T follicular helper cell (primary cell): ENCODE measurements at places on chromosomes 6 and 20.

DNA sequence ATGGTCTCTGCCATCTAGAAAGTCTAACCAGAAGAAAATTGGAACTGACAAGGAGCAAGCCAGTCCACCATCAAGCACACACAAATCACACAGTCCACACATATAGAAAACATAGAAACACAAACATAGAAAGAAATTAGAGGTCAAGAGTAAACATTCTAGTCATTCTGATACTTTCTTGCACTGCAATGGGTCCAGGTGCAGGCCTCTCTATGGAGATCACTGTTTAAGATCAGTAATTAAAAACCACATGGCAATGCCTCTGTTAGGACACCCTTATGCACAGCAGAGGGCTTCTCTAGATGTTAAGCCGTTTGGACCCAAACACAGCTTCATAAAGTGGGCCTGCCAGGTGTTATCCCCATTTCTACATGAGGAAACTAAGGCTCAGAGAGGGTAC lies 42.8 kb upstream of the SLC22A23 start:
- DNase-seq: no peak

DNA sequence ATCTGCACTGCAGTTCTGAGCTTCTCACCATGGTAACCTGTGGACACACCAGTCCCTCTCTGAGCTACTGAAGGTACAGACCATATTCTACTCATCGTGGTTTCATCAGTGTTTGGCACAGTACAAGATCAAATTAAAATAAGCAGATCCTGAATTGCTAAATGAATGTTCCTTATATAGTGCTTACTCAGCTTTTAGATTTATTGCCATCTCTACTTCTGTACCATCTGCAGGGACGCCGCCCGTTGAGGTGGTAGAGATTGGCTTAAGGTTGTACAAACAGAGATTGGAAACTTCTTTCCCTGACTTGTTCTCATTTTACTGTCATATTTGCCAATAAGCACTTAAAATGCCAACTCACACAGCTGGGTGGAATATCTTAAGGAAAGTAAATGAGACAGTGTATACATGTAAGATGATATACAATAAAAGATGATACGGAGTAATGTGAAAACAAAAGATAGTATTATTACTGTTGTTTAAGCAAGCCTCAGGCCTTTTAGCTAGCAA lies 223.4 kb upstream of the FOXQ1 start:
- no peak for DNase-seq

- no peak for DNase-seq
Measured at GRCh38 chr6:167306401-167306998, 15.4 kb downstream of the UNC93A start.

DNA sequence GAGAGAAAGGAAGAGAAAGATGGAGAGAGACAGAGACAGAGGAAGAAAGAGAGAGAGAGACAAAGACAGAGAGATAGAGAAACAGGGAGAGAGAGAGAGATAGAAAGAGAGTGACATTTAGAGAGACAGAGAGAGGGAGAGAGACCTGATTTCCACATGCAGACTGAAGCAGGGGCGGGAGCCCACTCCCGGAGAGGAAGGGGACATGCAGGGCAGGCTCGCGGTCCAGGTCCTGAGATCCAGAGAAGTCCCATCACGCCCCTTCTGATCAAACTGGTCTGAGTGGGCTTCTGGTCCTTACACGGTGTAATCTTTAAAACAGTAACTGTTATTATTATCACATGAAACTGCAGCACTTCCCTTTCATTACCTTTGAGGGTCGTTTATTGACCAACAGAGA lies 62.2 kb downstream of the PHACTR3 start:
- DNase-seq: no peak

DNA sequence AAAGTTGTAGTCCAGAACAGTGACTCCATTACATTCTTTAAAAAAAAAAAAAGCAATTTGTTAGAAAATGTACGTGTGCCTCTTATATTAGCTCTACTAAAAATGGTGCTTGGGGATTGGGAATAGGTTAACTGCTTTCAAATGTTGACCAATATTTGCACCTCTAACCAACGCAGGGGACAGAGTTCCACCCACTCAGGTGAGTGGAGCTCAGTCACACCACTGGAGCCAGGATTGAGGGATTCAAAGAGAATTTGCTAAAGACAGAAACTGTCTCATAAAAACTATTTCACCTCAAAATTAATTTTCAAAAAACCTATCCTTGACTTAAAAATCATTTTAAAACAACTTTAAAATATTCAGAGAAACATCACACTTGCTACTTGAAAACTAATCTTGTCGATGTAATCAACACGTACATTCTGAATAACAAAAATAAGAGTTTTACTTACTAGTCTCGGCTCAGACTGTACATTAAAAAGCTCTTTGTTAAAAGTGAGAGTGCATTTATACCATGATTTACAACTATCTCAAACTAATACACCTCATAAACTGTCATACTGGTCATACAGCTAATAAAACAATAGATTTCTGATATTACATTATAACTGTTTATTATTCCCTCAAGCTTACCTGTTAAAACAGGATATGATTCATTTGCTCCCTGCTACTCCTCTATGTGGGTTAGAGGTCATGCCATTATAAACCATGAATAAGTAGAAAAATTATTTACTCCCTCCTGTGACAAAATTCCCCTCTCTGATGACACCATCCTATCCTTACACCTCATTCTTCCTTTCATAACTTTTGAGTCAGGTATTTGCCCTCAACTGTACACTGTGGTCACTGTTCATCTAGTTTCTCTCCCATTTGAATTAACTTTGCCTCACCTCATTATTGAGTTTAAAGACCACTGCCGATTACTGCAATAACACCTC lies 88.6 kb downstream of the PDE10A start:
- no peak for DNase-seq

- no peak for DNase-seq
Measured at GRCh38 chr6:92700411-92700810, 718.9 kb downstream of the EPHA7 start.

- no peak for DNase-seq
Measured at GRCh38 chr20:21100578-21101452, 5.3 kb downstream of the LINC00237 start.

DNA sequence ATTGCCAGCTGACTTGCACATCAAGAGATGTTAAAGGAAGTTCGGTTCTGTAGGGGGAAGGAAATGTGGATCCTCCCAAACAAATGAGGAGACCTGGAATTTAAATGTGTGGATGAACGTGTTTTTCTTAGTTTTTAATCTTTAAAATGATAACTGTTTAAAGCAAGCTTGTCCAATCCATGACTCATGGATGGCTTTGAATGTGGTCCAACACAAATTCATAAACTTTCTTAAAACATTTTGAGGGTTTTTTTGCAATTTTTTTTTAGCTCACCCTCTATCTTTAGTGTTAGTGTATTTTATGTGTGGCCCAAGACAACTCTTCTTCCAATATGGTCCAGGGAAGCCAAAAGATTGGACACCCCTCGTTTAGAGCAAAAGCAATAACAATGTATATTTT lies 12.6 kb downstream of the TUBB2B start:
- DNase-seq: no peak

GRCh38 chr20:45578231-45578630 lies 853 bp downstream of the WFDC8 start:
- no peak for DNase-seq

DNA sequence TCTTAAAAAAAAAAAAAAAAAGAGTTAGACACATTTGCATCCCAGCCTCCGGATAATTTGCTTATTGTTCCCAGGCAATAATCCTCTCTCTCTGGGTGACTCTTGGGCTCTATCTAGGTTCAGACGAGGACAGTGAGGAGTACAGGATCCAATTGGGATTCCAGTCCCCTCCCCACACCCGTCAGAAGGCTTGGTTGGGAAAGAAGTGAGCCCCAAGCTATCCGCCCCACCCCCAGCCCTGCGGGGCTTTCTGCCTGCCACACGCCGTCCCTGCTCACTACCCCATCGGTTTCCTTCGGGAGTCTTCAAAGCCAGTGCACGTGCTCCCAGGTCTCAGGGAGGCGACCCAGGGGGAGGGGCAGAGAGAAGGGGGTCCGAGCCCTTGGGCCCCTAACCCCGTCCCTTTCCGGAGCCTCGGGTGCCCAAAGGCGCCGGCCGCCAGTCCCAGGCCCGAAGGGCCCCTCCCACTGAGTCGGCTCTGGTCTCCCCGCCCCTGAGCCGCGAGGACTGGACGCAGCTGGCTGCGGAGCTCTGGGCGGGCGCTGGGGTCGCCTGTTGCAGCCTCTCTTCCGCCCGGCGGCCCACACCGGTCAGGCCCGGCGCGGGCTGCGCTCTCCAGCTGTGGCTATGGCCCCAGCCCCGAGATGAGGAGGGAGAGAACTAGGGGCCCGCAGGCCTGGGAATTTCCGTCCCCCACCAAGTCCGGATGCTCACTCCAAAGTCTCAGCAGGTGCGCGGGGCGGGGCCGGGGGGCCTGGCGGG lies 2.5 kb downstream of the MYMX start:
- no peak for DNase-seq

DNA sequence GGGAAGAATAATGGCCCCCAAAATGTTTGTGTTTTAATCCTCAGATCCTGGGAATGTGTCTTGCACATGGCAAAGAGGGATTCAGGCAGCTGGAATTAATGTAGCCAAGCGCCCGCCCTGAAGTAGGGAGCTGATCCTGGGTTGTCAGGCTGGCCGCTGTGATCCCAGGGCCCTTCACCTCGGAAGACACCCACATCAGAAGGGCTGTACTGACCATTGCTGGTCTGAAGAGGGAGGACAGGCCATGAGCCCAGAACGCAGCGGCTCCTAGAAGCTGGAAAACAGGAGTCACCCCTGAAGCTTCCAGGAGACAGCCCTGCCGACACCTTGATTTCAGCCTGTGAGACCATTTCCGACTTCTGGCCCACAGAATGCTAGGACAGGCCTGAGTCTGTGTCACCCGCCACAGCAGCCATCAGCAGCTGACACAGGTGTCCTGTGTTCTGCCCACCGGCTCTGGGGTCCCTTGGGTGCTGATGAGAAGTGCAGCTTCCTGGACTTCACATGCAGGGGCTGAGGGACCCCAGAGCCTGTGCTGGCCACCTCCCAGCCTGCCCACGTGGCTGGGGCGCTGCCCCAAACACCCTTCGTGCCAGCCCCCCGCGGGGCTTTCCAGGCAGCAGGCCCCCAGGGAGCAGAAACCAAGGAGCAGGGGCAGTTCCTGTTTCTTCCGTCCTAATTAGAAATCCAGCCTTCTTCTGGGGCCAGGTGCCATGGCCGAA lies 86.3 kb downstream of the ERMARD start:
- no peak for DNase-seq

DNA sequence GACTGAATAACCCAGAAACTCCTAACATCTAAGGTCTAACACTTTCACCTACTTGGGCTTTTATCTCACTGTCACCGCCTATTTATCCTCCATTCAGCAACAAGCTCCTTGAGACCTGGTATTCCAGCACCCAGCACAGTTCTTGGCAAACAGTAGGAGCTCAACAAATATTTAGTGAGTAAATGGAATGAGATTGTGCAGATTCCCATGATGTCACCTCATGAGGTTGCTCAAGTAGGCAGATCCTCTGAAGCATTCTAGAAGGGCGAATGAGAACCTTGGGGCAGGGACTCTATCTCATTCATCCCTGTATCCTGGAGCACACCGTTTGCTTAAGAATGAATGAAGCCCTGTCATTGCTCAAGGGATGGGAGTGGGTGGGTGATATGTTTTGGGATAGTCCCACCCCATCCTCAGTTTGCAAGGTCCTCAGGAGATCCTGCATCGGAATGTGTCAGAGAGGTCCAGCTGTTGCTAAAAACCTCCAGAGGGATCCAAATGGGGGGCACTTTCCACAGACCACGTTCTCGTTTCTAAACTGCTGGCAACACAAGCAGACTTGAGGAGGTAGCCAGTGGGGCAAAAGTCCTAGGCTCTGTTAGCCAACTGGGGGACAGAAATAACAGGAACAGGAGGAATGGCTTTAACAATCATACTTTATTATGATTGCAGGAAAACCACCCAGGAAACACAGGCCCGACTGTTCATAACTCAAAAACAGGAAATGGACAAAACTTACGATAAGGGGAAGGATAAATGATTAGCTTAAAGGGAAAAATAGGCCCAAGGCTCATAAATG lies 42.0 kb downstream of the EDN1 start:
- no peak for DNase-seq

- DNase-seq: no peak
Measured at GRCh38 chr20:45336530-45337366, 11.5 kb downstream of the SDC4 start.

DNA sequence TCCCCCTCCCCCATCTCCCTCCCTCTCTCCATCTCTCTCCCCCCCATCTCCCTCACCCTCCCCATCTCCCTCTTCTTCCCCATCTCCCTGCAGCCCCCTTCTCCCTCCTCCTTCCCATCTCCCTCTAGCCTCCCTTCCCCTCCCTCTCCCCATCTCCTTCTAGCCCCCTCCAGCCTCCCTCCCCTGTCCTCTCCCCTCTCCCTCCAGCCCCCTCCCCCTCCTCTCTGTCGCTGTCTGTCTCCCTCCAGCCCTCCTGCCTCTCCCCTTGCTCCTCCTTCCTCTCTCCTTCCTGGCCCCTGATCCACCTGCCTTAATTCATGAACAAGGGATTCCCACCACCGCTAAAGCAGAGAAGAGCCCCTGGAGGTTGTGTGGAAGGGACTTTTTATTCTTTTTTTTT lies 26.9 kb upstream of the CHMP4B start:
- DNase-seq: no peak

GRCh38 chr20:48718786-48719578 lies 108.8 kb downstream of the PREX1 start:
- no peak for DNase-seq

DNA sequence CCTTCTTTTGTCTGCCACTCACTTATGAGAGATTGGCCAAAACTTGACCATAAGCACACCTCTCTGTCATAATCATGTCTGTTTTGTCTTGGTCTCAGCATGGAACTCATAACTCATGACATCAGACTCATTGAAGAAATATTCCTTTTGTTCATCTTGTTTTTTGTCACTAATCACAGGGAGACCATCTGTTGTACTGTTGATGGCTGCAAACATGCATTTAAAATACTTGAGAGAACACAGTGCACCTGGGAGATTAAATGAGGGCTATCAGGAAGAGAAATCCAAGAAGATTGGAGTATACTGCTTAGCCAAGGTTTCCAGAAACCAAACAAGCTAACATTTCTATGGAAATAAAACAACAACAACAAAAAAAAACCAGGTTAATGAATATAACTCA lies 689.7 kb downstream of the EPM2A start:
- DNase-seq: no peak
